ENCODE measurements at places on chromosomes 7 and 10.
A peak's percentile ranks its signal among the peaks of the same experiment; 100 is the strongest.

- no peak for DNase-seq
Measured at GRCh38 chr7:155124706-155125105, 54.6 kb downstream of the HTR5A start.

DNA sequence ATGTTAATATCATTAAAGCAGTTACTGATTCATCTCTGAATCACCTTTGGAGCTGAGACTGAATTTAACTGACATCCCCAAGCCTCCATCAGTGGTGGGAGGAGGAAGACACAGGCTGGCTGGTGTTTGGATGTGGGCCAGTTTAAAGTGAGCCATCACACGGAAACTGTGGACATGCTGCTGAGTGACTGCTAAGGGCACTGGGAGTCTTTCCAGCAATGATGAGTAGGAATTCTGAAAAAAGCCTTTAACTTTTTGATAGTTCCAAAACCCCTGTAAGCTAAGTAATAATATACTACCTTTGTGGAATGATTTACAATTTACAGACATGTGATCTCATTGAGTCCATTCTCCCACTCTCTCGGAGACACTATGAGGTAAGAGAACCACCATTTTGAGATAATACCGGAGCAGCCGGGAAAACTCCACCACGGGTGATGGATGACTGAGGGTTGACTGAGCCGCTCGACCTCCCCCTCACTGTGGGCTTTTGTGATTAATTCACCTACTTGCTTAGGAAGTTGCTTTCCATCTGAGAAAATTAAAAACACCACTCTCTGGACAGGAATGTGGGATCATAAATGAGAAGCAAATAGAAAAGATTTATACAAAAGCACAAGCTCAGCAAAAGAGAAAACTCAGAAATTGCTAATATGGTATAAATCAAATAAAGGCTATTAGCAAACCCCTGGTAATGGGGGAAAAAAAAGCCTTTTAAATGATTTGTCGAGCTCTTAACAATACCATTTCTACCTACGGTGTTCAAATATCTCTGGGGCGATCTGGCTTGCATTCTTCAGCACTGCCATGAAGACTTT lies 194.8 kb downstream of the FANK1 start:
- DNase-seq, result peak; percentile 97

GRCh38 chr7:157775021-157775559 lies 438.3 kb downstream of the DNAJB6 start:
- no peak for DNase-seq

- DNase-seq, result peak; percentile 61
Measured at GRCh38 chr7:105932835-105933477, 30.1 kb upstream of the CDHR3 start.

GRCh38 chr7:138667535-138668228 lies 33.5 kb downstream of the SVOPL start:
- no peak for DNase-seq

DNA sequence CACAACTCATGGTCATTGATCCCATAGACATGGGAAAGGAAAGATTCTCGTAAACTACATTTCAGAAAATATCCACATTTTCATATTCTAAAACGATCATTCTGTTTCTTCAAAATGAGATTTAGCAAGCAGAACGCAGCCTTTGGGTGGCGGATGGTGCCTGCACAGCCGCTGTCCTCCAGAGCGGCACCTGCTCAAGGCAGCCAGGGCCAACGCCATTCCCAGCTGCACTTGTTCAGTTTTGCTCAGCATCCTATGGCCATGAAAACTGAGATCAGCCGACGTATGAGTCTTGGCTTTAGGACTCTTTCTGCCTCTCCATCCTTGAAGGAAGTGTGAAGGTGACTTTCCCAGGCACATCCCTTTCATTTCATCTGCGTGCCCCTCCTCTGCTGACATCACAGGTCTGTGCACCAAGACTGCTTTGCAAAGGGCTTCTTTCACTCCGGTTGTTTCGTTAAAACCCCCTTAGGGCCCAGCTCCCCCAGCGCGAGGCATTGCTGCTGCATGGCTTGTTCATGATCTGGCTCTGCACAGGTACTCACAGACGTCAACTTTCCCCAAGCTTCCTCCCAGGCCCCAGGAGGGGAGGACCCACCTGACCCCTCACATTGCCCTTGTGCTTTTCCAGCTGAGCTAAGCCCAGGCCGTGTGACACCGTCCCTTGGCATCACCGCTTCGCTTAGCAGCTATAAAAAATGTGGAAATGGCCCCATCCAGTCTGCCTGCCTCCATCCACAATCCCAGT lies 37.2 kb downstream of the TCERG1L start:
- DNase-seq, result no peak

DNA sequence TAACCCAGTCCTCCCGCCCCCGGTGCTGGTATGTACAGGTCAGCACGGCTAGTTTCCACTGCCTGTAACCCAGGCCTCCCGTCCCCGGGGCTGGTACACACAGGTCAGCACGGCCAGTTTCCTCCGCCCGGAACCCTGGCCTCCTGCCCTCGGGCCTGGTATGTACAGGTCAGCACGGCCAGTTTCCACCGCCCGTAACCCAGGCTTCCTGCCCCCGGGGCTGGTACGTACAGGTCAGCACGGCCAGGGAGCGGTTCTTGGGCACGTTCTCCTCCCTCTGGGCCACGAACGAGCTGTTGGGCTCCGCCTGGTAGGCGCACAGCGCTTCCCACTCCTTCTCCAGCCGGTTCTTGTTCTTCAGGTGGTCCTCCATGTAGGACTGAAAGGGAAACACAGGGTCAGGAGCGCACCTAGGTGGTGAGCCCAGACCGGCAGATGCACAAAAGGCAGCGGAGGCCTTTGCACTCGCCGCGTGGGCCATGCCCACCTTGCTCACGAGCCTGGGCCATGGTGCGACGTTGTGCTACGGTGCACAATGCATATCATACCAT lies 284.4 kb downstream of the DNAJB6 start:
- DNase-seq, result no peak
